Smooth muscle cell of the coronary artery (primary cell): ENCODE measurements at places on chromosomes 7 and 10. TPM values are rescaled to one million over a fixed set of nuclear protein-coding genes. Genes with fewer than 3 reads are reported as not detected.

The CREB5 gene
- total RNA-seq = 2.5 and 2.6 TPM in 2 replicates

The SFTPA1 gene
- total RNA-seq = not detected in 2 replicates

The LRGUK gene
- total RNA-seq = 0.08 TPM in 1 of 2 replicates, not detected in the other

The GPR37 gene
- 0.30 TPM in 1 of 2 replicates, not detected in the other for total RNA-seq

The JCAD gene
- 2.2 and 11.6 TPM in 2 replicates for total RNA-seq

The ZNF735 gene
- not detected in 2 replicates for total RNA-seq

The SPDYE11 gene
- not detected in 2 replicates for total RNA-seq

The MMP21 gene
- total RNA-seq = 0.30 TPM in 1 of 2 replicates, not detected in the other

The FFAR4 gene
- not detected in 2 replicates for total RNA-seq

The RBM20 gene
- total RNA-seq = under 0.01 and 0.45 TPM in 2 replicates

The PDK4 gene
- total RNA-seq = 0.15 and 5.3 TPM in 2 replicates

The GIMAP4 gene
- total RNA-seq = 0.35 TPM in 1 of 2 replicates, not detected in the other

The WNT16 gene
- 1.6 TPM in 1 of 2 replicates, not detected in the other for total RNA-seq

The NACAD gene
- 0.47 and 1.3 TPM in 2 replicates for total RNA-seq

The ABCB4 gene
- 0.08 and 0.12 TPM in 2 replicates for total RNA-seq

The MSMB gene
- total RNA-seq = not detected in 2 replicates

The CD36 gene
- 0.45 and 132 TPM in 2 replicates for total RNA-seq
